ENCODE measurements at places on chromosomes 16 and 17.
A peak's percentile ranks its signal among the peaks of the same experiment; 100 is the strongest.

GRCh38 chr17:79655672-79656290 lies 44.9 kb upstream of the RBFOX3 start:
- DNase-seq, result no peak

DNA sequence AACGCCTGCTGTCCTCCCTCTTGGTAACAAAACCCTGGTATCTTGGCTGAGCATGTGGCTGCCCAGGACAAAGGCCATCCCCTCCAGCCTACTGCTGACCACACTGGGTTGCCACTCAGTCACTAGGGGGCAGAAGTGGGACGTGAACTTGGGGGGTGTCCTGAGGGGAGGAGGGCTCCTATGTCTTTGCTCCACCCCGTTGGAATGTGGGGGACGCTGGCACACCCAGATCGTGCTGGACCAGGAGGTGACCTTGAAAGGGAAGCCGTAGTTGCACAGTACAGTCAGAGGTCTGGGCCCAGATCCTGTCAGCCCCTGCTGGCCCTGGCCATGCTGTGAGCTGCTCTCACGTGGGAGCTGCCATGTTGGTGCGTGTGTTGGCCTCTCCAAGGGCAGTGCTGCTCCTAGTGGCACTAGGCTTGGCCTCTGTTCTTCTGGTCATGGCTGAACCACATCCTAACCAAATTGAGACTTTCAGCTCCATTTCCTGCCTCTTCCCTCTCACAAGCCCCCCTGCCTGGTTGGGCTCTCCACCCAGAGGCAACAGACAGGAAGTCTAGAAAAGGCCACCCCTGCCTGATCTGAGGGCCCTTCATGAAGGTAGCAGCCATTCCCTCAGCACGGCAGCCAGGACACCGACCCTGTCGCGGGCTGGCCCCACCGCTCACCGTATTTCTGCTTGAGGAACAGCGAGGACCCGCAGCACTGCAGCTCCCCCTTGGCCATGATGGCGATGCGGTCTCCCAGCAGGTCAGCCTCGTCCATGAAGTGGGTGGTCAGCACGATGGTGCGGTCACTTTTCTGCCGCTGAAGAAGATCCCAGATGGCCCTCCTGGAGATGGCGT lies 29.0 kb upstream of the RNPS1 start:
- peak; percentile 16 for DNase-seq

DNA sequence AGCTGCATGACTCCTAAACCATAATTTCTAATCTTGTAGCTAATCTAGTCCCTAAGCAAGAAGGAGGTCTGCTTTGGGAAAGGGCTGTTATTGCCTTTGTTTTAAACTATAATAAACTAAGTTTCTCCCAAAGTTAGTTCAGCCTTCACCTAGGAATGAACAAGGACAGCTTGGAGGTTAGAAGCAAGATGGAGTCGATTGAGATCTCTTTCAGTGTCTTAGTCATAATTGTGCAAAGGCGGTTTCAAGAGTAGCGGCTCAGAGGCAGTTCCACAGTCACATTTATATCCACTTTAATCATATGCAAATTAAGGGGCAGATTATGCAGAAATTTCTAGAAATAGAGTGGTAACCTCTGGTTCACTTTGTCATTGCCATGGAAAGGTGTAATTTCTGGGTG lies 17.4 kb downstream of the DRC7 start:
- no peak for DNase-seq

GRCh38 chr16:56343661-56344517 lies 81.5 kb downstream of the AMFR start:
- no peak for DNase-seq

DNA sequence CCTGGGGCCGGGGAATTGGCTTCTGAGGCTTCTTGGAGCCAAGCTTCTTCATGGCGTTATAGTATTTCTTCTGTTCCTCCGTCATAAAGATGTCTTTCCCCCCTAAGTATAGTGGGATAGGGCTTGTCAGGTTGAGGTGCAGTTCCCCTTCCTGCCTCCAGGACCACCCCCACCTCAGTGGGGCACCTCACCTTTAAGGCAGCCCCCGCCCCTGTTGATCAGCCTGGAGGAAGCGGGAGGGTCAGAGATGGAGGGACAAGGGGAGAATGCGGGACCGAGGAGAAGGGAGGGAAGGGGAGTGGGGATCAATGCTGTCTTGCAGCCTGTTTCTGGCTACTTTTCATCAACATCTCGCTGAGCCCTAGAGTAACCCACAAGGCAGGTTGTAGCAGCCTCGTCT lies 11.6 kb upstream of the CD79B start:
- DNase-seq, result no peak

- DNase-seq, result no peak
Measured at GRCh38 chr17:78105551-78105950, 23.0 kb downstream of the TMC6 start.

- DNase-seq, result no peak
Measured at GRCh38 chr16:87762071-87762571, 3.7 kb downstream of the KLHDC4 start.
